ENCODE measurements at places on chromosomes 5 and 9.

- DNase-seq, result no peak
These were observed 46.2 kb downstream of the TENT4A start for GRCh38 chr5:6759401-6759800.

DNA sequence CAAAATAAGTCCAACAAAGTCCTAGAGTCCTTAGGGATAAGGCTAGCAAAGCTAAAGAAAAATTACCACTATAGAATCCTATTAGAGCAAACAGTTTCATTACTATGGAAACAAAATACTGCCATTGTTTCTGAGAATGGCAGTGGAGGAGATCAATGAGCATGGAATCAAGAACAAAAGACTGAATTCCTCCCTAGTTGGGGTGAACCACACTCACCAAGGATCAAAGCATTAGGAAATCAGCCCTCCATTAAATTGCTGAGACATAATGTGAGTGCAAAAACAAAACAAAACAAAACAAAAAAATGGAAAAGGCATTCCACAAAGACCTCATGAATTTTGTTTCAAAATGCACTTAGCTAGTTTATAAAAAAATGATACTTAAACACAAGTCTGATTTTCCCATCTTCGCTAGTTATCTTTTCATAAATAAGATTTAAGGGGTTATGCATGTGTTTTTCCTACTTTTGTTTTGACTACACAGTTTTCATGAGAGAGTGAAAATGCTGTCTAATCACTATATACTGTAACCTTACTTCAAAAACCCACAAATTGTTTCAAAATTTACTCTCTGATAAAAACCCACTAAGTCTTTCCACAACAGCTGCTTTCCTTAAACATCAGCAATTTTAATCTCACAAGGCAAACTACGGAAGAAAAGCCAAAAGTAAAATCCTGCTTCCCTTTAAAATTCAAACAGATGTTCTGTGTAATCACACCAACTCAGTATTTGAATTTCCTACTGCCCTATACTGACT is 9.7 kb downstream of the SERINC5 start:
- no peak for DNase-seq

- DNase-seq, result no peak
These were observed 77.5 kb downstream of the CEMIP2 start for GRCh38 chr9:71690689-71691435.

GRCh38 chr9:105291938-105292337 is 47.5 kb downstream of the SLC44A1 start:
- no peak for DNase-seq

DNA sequence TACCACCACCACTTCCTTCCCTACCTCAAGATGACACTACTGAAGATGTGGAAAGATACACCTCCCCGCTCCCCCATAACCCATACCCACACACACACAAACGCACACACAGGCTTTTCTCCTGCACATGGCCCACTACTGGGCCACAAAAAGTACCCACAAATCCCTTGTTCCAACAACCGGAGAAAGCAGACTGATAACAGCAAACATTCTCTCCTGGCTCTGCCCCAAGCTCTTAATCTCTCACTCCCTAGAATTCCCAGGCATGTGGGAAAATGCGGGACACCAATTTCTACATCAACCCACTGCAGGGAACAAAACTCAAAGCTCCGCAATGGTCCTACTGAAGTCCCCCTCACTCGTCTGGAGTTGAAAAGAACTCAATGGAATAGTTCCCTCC is 611.0 kb upstream of the KLF4 start:
- no peak for DNase-seq

DNA sequence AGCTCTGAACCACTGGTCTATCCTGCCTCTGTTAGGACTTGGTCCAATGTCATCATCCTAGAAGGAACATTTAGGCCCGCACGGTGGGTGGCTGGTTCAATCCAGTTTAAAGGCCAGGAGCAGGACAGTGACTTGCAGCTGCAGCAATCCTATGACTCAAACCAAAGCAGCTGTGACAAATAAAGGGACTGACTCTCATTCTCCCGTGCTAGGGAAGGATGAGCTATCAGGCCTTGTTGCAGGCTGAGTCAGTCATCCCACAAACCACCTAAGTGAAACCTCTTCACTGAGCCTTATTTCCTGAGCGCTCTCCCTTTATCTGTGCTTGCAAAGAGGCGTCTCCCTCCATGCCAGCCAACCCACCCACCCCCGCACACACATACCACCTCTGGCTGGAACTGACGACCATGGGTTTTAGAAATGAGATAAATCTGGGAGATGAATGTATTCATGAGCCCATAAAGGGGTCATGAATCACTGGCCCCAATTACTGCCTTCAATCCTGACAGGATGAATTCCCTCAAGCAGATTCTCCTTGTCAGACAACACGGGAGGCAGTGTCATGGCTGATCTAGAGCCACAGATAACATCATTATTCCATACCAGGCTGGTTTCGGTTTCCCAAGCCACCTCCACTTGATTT is 93.4 kb downstream of the KCNIP1 start:
- DNase-seq, result peak; percentile 55

DNA sequence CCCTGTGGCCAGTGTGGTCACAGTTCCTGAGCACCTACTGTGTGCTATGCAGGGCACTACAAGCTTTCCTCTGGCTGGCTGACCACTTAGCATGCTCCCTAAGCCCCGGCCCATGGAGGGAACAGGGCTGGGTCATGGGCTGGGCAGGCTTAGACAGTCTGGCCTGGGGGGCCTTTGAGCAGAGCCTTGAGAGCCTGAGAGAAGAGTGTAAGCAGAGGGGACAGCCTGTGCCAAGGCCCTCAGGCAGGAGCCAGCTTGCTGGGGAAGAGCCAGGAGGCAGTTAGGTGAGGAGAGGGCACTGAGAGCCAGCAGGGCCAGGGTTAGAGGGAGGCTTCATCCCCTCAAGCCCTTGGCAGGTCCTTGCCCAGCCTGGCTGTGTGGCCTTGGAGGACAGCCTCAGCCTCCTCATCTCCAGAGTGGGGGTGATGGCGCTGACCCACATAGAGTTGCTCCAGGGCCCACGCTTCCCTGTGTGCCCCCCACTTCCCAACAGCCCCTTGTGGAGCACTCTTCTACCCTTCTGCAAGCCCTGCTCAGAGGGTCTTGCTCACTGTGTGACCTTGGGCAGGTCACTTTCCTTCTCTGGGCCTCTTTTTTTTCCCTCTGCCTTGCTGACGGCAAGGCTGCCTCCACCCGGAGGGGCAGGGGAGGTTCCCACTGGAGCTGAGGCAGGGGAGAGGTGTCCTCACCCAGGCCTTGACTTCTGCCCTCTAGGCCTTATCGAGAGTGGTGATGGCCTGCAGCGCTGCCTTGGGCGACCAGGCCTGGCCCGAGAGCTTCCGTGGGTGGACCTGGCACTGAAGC is 107.1 kb downstream of the PHF2 start:
- no peak for DNase-seq

DNA sequence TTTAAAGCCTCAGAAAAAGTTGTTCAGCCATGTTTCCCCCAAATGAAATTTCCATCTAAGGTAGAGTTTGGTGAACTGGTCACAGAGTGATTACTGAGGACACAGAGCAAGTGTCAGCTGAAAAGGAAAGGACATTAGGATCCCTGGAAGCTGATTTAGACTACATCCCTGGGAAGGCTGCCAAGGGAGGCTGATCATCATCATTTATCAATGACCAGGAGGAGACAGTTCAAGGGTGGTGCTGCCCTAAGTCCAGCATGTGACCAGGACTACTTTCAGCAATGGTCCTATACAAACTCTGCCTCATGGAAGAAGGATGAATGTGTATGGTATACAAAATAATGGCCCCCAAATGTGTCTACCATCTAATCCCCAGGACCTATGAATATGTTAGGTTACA is 120.6 kb downstream of the PIK3R1 start:
- DNase-seq, result no peak

DNA sequence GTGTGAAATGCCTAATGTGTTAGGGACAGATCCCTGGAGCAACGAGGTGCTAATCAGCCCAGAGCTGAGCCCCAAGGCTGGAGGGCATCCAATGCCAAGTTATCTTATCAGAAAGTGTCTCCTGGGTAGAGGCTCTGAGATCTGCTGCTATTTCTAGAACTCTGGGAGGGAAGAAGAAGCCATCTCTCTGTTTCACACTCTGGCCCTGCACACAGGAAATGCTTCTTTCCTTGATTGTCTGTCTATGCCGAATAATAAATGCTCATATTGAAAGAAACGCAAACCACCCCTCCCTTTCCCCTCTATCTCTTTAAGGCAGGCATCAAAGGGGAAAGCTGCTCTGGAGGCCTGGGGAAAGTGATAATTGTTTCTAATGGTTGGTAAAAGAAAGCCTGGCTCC is 166.7 kb downstream of the PAPPA start:
- no peak for DNase-seq

GRCh38 chr9:83474631-83475030 is 63.6 kb downstream of the FRMD3 start:
- no peak for DNase-seq

DNA sequence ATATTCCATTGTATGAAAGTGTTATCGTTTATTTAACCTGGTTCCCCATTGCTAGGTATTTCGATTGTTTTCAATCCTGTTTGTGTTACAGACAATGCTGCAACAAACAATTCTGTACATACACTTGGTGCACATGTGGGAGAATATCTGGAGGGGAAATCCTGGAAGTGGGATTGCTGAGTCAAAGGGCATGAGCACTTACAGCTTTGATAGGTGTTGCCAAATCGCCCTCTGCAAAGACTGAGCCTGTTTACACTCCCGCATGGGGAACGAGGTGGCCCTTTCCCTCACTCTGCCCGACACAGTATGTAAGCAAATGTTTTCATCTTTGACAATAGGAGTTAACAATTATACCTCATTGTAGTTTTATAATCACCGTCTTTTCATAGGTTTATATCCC is 66.2 kb downstream of the PDE6A start:
- no peak for DNase-seq

- no peak for DNase-seq
These were observed 156.1 kb upstream of the DAB2 start for GRCh38 chr5:39580702-39581453.

DNA sequence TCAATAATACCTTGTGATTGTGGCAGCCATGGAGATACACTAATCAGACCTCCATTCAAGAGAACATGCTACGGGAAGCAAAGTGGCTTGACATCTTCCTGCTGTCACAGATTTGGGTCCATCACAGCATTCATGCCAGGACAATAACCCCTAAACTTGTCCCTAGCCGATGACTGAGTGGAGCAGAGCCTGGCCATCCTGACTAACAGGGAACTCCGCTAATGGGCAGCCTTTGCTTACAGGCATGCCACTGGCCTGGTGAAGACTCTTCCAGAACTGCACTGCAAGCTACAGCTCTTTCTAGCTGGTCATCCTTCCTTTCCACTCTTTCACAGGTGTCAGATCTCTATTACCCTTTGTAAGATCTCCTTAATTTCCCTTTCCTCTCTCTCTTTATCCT is 16.0 kb downstream of the FAM174A start:
- no peak for DNase-seq

DNA sequence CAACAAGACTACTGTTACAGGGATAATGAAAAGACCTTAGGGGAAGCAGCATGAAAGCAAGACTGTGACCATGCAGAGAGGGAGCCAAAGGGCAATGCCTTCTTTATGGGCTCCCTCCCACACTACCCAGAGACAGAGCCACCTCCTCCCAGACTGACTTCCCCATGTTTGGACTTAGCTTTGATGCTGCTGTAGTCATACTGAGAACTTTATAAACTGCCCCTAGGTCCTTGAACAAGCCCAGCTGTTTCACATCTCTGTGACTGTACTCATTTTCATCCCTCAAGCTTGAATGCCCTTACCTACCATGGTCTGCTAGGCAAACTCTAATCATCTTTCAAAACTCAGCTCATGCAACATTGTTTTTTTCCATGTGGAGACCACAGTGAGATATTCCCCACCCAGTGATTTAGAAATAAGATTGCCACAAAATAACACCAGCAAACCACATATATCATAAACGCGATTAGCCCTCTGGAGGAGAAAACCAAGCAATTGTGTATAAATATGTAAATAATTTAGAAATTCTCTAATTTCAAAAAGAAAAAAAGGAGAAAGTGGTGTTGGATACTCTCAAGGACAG is 23.4 kb upstream of the FAM169A start:
- no peak for DNase-seq

Data from activated naive CD8-positive, alpha-beta T cell treated with anti-CD3 and anti-CD28 coated beads, Interleukin-2, amount 50 U/mL, for 24 hours (primary cell).